ENCODE measurements at places on chromosomes 12 and 14.
A peak's percentile ranks its signal among the peaks of the same experiment; 100 is the strongest.

DNA sequence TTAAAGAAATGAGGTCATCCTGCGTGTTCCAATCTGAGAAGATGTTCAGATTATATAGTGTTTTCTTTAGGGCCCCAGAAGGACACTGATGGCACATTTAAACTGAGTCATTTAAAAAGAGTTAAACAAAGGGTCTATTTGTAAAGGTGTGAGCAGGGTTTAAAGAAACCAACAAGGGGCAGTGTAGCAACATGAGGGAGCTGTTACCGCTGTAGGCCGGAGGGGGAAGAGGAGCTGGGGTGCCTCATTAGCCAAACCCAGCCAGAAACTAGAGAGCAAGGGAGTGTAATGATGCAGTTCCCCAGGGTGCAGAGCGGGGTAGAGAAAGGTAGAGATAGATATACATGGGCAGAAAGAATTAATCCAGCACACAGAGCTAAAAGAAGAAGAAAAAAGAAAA lies 160.4 kb downstream of the TBX5 start:
- no peak for DNase-seq

DNA sequence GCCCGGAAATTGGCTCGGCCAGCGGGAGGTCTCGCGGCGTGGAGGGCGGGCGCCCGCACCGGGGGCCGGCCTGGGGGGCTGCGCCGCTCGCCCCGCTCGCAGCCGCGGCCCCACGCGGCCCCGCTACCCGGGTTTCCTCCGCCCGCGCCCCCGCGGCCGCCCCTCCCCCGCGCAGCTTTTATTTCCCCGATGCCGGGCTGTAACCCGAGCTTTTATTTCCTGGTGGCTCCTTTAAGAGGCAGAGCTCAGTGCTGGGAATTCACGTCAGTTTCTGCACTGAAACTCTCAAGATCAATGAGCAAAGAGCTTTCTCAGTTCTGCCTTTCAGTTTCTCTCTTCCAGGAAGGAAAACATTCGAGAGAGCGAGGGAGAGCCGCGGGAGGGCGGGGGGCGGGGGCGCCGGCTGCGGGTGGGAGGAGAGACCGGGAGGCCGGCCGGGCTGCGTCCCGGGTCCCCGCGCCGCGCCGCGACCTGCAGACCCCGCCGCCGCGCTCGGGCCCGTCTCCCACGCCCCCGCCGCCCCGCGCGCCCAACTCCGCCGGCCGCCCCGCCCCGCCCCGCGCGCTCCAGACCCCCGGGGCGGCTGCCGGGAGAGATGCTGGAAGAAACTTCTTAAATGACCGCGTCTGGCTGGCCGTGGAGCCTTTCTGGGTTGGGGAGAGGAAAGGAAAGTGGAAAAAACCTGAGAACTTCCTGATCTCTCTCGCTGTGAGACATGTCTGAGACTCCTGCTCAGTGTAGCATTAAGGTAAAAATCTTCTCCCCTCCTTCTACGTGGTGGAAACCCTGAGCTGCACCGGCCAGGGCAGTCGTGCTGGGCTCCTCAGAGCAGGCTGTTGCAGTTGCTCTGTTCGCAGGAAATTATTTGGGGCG lies at the start of gene ETV6:
Gene ETV6, plus strand, starts transcription at position 262 of the 873 bp plus-strand sequence. Its CDS starts 454 bp downstream, at position 716.
- peak; percentile 77 for DNase-seq

- no peak for DNase-seq
Observed at GRCh38 chr12:112258926-112259325, 123.3 kb downstream of the HECTD4 start.

GRCh38 chr12:6978611-6979011 lies 7.9 kb downstream of the EMG1 start:
- DNase-seq: no peak

DNA sequence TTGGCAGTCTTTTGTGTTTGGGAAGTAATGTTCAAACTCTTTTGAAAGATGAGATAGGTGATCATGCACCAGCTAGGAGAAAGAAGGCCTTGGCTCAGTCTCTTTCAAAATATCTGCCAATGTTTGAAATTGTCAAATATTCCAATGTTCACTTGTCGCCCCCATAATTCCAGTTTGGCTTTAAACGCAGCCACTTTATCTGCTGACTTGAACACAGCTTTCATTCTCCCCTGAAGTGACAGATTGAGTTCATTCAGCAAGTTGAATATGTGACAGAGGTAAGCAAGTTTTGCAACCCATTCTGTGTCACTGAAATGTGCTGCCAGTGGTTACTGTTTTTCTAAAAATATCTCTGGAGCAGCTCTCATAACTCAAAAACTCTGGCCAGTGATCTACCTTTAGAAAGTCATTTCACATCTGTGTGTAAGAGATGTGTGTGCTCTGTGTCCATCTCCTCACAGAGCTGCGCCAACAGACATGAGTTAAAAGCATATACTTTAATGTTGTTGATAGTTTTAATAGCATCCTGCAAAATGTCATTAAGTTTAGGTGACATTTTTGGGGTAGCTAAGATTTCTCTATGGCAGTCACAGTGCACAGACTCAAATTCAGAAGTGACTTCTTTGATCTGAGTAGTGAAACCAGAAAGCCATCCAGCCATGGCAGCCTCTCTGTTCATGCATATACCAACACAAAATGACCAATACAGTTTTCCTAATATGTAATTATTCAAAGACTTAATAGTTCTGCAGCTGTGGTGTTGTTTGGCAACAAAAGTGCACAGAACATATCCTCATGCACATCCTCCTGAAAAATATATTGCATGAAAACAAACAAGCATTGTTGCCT lies 614.3 kb upstream of the MIS18BP1 start:
- DNase-seq: no peak

DNA sequence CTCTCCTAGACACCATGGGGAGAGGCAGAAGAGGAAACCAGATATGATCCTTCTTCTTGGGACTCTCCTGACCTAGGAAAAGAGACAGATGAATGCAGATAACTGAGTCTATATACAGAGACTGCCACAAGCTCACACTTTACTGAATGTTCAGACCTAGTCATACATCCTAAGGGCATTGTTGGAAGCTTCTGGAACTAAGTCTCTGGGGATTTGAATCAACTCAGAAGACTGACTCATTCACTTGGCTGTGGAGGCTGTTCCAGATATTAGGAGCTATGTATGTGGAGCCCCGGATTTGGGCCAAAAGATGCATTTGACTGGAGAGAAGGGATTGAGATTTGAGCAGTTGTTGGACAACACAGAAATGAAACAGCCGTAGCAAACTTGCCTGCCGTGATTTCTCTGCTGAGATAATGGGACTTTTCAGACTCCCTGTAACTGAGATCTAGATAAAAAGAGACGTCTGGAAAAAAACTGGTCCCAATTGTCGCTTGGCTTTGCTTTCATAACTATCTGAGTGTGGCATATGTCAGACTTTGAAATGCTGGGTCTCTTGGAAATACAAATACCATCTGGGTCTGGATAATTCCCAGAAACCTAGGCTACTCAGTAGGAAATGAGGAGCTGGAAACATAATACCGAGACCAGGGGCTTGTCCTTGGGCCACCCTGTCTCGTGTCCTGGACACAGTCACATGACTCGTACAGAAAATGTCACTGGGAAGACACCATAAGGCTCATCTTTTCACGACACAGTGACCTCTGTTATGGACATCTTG lies 396.8 kb downstream of the NUAK1 start:
- no peak for DNase-seq

GRCh38 chr12:86663173-86663572 lies 407.0 kb upstream of the MGAT4C start:
- DNase-seq: no peak

- no peak for DNase-seq
Observed at GRCh38 chr14:71658261-71658860, 273.9 kb upstream of the RGS6 start.

GRCh38 chr14:74048281-74048680 lies 29.1 kb downstream of the BBOF1 start:
- DNase-seq: no peak

- no peak for DNase-seq
Observed at GRCh38 chr12:30953951-30954751, 27.6 kb downstream of the TSPAN11 start.

DNA sequence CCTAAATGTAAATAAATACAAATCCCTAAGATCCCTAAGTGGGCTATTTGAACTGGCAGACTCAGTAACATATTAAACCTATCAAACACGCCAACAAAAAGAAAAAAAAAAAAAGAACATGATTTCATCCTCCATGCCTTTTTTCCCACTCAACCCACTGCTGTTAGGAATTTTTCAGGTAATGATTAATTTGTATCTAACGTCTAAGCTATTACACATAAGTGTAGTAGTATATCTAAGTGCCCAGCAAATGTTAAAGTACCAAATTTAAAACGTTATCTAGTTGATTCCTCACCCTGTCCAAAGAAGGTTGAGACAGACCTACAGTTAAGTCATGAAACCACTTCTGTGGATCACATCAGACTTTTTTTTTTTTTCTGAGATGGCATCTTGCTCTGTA lies 16.4 kb upstream of the ARID4A start:
- no peak for DNase-seq

- no peak for DNase-seq
Observed at GRCh38 chr12:97404543-97404942, 58.1 kb upstream of the RMST start.

GRCh38 chr12:93275589-93275988 lies 102.1 kb upstream of the NUDT4 start:
- DNase-seq: no peak

GRCh38 chr14:39467889-39468524 lies 35.8 kb upstream of the FBXO33 start:
- DNase-seq: no peak

- no peak for DNase-seq
Observed at GRCh38 chr12:102436867-102437266, 43.5 kb downstream of the IGF1 start.

DNA sequence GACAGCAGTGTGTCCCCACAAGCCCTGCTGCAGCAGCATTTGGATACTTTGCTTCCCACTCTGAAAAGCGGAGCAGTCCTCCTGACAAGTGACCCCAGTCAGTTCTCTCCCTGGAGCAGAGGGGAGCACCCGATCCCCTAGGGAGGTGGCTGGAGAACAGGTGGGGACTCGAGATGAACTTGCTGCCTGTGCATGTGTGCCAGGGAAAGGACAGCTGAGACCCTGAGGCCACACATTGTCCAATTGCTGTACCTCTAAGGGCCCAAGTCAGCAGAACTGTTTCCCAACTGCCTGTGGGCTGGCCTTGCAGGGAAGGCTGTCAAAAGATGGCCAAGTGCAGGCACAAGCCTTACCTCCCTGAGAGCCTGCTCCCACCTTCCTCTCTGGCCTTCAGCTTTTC lies 55.1 kb downstream of the IFT43 start:
- no peak for DNase-seq

DNA sequence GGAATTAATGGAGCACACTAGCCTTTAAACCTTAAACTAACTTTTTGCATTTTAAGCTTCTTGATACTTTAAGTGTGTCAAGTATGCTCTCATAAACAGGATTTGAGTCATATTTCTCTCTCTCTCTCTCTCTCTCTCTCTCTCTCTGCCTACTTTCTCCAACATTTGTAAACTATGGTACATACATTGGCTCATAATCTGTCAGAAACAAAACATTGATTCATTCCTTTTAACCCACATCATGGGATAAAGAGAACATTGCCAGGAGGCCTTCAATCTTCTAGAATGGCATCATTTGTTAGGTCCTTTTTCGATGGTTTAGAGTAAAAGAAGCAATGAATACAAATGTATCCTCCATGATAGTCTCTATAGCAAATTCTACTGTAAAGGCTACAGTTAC lies 81.6 kb upstream of the RERGL start:
- DNase-seq: no peak

DNA sequence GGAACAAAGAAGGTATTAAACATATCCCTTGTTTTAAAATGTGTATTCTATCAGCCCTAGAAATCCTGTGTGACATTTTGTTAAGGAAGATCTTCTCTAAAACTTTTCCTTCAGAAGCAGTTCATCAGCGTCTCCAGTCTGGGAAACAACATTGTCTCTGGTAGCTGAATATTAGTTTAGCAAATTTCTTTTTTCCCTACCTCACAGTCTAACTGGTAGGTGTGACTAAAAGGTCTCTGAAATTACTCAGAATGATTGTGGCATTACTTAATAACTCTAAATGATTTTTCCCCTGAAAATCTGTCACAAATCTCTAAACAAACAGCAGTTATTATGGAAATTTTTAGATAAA lies 1044.8 kb downstream of the FLRT2 start:
- DNase-seq: no peak

DNA sequence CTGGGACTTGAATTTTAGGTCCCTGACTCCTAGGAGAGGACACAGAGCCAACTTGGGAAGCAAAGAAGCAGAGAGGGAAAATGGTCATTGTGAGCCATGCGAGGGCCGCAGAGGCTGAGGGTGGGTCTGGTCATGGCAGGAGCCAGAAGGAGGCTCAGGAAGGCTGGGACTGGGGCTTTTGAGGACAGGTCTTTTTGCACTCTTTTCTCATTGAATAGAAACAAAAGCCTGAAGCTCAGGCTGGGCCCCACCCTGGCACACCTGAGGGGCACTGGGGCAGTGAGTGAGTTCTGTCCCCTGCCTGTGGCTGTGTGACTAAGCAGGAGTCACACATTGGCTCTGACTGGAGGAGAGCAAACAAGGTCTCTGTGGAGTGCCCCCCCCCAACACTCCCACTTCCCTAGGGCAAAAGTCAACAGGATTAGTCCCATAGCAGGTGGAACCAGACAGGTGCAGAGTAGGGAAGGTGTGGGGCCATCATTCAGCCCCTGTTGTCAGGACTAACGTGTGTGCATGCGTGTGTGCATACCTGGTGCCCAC lies 2.8 kb downstream of the KRT7 start:
- DNase-seq: no peak

- no peak for DNase-seq
Observed at GRCh38 chr14:103713304-103714062, 1.8 kb downstream of the XRCC3 start.

- DNase-seq: no peak
Observed at GRCh38 chr12:122983789-122984515, 3.5 kb downstream of the ARL6IP4 start.

DNA sequence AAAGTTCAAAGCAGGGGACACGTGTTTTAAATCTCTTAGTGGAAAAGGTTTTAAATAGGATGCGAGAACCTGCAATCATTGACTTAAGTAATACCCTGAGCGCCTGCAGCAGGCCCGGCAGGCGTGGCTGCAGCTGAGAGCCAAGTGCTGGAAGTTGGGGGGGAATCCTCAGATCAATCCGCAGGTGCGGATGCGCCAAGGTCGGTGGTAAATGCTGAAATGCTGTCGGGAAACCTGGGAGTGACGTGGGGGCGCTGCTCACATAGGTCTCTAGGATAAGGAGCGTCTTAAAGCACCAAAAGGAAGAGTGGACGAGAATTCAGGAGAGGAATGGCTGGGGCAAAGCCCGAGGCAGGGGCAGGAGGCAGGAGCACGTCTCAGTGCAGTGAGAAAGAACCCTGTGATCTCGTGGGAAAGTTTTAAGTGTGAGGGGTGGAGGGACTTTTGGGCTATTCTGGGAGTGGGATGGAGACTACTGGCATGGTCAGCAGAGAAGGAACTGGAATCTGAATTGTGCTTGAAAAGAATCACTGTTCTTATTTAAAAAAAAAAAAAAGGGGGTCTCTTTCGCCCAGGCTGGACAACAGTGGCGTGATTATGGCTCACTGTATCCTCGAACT lies 883 bp upstream of the CDCA4 start:
- peak; percentile 25 for DNase-seq

GRCh38 chr12:54009171-54010052 lies 627 bp downstream of the HOXC8 start:
- DNase-seq: peak; percentile 25

DNA sequence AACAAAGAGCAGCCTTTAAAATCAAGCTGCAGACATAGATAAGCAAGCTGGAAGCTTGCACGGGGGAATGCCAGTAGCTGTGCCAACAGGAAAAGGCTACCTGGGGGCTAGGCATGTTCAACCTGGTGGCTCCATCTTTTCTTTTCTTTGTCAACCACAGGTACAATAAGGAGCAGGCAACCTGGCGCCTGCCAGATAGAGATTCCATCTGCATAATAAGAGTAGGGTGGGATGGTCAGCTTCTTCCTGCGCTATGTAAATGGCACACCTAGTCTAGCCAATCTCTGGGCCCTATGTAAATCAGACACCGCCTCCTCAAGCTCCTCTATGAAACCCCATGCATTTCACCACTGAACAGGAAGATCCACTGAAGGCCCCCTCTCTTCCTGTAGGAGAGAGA lies 87.4 kb upstream of the PKP2 start:
- no peak for DNase-seq
